ENCODE measurements at places on chromosomes 4 and X.

GRCh38 chrX:100895365-100896075 lies 21.4 kb upstream of the NOX1 start:
- H3K4me1 ChIP-seq: peaks cover 7% of the 10 kb centered on the region
- no peak overlapping the region for H3K27ac ChIP-seq
- peak; percentile 53 for DNase-seq
- H3K27me3 ChIP-seq: no peaks in the 10 kb centered on the region
- H3K36me3 ChIP-seq: no peaks in the 10 kb centered on the region

DNA sequence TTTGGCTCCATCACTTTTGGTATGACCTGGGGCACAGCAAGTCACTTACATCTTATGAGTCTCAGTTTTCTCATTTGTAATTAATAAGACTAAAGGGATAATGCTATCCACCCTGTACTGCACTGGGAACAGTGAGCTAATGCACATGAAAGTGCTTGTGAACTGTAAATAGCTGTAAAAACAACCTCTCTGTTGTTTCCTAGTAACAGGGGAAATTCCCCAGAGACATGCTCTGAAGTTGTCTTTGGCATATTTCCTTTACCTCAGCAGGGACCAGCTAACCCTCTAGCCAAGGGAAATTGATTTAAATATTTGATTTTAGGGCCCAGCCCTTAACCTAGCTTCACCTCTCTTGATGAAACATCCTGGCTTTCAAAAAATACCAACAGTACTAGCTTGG lies 6.1 kb upstream of the CYSLTR1 start:
- H3K36me3 ChIP-seq: no peaks in the 10 kb centered on the region
- H3K4me1 ChIP-seq: no peaks in the 10 kb centered on the region
- DNase-seq: no peak
- H3K4me3 ChIP-seq: no peak overlapping the region

DNA sequence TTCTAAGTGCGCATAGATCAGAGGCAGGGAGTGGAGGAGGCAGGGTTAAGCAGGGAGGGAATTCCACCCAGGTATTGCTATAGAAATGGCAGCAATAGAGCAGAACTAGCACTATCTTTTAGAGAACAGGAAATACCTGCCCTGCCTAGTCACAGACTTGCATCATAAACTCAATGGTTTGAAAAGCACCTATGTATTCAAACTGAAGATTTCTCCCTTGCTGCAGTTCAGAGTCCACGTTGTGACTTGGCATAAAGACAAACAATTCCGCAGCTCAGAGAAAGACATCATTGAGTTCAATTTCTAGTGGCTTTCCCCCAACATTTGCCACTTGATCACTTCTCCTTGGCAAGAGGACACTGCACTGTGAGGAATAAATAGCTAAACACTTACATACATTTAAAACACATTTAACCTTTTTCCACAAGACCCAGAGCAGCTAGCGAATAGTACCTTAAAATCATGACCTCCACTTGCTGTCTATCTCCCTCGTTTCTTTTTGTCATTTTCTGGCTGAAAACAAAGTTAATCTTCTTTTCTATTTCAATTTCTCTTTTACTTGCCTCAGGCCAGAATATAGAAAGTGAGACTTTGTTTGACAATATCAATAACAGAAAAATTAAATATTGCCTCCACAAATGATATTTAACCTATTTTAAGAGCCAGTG lies 42.4 kb downstream of the SLC7A11 start:
- H3K27ac ChIP-seq: peak overlapping the region; percentile 79
- no peaks in the 10 kb centered on the region for H3K27me3 ChIP-seq
- H3K4me3 ChIP-seq: no peak overlapping the region
- DNase-seq: peak; percentile 77

DNA sequence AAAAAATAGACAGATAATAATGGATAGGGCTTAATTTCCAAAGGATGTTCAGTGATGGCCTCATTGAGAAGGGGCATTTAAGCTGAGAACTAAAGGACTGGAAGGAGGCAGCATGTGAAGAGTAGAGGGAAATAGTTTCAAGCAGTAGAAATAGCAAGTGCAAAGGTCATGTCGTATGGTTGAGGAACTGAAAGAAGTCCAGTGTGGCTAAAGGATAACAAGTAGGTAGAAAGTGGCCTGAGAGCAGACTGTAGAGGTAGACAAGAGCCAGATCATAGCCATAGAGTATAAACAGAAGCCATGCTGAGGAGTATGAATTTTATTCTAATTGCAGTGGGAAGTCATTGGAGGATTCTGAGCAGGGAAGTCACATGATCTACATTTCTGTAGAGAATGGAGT lies 72.3 kb downstream of the GRIA3 start:
- no peaks in the 10 kb centered on the region for H3K27me3 ChIP-seq
- no peak overlapping the region for H3K27ac ChIP-seq
- H3K36me3 ChIP-seq: no peaks in the 10 kb centered on the region

GRCh38 chr4:81789741-81790399 lies 318.2 kb upstream of the RASGEF1B start:
- H3K4me3 ChIP-seq: no peak overlapping the region
- no peak for DNase-seq
- no peaks in the 10 kb centered on the region for H3K27me3 ChIP-seq

GRCh38 chr4:73843369-73843768 lies 6.9 kb downstream of the CXCL6 start:
- no peaks in the 10 kb centered on the region for H3K36me3 ChIP-seq
- H3K4me3 ChIP-seq: no peak overlapping the region
- no peaks in the 10 kb centered on the region for H3K27me3 ChIP-seq
- H3K27ac ChIP-seq: no peak overlapping the region

GRCh38 chrX:526295-527224 lies 104.0 kb upstream of the SHOX start:
- no peaks in the 10 kb centered on the region for H3K27me3 ChIP-seq
- H3K4me3 ChIP-seq: no peak overlapping the region
- DNase-seq: peak; percentile 46
- H3K4me1 ChIP-seq: peaks cover 12% of the 10 kb centered on the region
- no peaks in the 10 kb centered on the region for H3K36me3 ChIP-seq

- no peaks in the 10 kb centered on the region for H3K36me3 ChIP-seq
- H3K27me3 ChIP-seq: no peaks in the 10 kb centered on the region
- no peak overlapping the region for H3K4me3 ChIP-seq
Observed at GRCh38 chr4:7808181-7808580, 131.5 kb downstream of the AFAP1 start.
